ENCODE measurements at places on chromosomes 1 and 21.
A peak's percentile ranks its signal among the peaks of the same experiment; 100 is the strongest.

DNA sequence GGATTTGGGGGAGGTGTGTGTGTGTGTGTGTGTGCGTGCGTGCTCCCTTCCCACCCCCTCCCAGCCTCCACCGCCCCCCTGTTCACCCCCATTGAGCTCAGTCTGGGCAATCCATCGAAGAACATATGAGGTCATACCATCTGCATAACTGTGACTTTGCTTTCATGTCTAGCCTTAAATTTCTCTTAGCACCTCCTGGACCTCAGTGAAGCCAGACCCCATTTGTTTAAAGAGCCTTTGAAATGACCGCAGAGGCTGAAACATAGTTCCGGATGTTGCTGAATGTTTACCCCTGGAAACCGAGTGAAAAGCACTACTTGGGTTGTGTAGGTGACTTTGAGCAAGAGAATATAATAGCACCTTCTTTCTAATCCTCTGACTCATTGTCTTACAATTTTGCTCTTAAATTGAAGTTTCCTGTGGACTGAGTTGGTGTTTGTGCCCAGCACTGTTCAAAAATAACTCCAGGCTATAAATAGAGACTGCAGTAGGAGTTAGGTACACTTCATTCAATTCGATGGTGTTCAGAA, 75.4 kb downstream of the UBE4B start:
- DNase-seq: no peak

DNA sequence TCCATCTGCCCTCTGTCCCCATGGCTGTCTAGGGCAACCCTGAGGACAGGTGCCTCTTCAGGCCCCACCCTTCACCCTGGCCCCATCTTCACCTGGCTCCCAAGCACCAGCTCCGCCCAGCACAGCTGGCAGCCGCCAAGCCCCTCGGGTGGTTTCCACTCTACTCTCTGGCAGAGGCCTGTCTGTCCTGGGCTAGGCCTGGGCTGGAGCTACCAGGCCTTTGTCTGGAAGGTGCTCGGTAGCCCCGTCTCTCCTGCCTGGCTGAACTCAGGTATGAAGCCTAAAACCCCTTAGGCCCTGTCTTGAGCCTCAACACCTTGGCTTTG, 17.4 kb downstream of the SDC3 start:
- DNase-seq: no peak

GRCh38 chr1:28115267-28115666, 26.9 kb upstream of the EYA3 start:
- peak; percentile 12 for DNase-seq

DNA sequence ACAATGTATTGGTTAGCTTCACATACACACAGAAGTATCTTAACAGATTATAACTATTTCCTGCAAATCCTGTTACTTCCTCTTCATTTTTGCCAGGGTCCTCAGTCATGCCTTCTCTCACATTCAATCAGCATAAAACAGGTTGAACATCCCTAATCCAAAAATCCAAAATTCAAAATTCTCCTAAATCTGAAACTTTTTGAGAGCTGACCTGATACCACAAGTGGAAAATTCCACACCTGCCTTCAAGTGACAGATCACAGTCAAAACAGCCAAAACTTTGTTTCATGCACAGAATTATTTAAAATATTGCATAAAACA, 62.9 kb upstream of the FBXO28 start:
- no peak for DNase-seq

- DNase-seq: no peak
Observed at GRCh38 chr1:31370021-31370420, 2.9 kb downstream of the FABP3 start.

DNA sequence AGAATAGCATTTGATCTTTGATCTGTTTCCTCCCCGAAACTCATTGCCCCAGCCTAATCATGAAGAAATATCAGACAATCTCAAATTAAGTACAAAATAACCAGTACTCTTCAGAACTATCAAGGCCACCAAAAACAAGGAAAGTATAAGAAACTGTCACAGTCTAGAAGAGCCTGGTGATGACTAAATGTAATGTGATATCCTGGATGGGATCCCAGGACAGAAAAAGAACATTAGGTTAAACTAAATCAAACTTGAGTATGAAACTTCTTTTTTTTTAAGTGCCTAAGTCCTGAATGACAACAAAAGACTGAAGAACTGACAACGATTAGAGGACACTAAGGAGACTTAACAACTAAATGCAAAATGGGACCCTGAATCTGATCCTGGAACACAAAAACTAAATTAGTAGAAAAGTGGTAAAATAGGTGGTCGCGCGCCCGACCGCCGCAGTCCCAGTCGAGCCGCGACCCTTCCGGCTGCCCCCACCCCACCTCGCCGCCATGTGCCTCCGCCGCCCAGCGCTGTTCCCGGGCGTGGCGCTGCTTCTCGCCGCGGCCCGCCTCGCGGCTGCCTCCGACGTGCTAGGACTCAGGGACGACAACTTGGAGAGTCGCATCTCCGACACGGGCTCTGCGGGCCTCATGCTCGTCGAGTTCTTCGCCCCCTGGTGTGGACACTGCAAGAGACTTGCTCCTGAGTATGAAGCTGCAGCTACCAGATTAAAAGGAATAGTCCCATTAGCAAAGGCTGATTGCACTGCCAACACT, 5.5 kb upstream of the PRKAB2 start:
- DNase-seq: no peak

DNA sequence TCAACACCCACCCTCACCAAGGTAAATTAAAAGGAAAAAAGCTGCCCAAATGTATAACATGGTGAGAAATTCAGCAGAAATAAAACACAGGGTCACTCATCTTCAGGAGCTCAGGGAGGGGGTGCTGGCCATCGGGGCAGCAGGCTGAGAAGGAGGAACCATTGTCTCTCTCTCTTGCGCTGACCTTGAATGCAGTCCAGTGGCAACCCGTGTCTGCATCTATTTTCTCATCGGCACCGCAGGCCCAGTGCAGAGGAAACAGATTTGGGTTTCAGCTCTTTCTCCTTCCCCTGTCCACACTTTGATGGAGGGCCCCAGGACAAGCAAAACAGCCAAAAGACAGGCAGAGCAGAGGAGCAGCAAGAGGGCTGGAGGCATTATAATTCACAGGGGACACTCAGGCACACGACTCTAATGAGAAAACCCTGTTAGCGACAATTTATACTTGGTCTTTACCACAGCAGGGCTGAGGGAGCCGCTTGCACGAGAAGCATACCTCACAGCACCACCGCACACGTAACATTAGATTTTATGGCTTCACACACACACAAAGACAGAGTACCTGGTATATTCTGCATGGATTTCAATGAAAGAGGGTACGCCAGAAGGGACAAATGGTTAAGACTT, 18.6 kb downstream of the MKNK1 start:
- DNase-seq: no peak

DNA sequence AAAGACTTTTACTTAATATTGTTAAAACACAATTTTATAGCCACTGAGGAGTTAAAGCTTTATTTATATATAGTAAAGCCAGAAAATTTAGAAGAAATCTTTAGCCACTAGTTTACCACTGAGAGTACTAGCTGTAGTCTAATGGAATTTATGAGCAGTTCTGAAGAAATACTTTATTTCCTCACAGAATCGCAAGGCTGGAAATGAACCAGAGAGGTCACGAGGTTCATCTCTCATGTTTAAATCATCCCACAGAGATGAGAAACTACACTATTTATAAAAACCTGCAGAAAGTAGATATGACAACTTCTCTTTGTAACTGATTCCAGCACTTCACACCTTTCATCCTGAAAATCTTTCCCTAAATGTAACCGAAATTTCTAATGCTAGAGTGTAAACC, 26.0 kb downstream of the ADGRL4 start:
- DNase-seq: no peak

- no peak for DNase-seq
Observed at GRCh38 chr1:56045477-56045876, 533.9 kb downstream of the PLPP3 start.

DNA sequence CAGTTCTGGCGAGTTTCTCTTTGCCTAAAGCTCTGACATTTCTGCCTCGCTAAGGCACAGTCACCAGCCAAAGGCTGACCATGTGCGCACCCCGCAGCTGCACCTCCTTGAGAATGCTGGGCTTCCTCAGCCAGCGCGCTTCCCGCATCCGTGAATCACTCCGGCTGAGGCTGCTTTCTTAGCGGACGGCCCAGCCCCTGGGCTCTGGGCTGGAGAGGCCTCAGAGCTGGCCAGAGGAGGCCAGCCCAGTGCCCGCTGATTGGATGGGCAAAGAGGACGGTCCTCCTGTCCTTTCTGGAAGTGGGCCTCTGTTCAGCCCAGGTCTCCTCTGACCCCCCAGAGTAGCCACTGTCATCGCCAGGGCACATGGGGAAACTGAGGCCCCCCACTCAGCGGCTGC, 56.1 kb downstream of the PRDM16 start:
- no peak for DNase-seq

DNA sequence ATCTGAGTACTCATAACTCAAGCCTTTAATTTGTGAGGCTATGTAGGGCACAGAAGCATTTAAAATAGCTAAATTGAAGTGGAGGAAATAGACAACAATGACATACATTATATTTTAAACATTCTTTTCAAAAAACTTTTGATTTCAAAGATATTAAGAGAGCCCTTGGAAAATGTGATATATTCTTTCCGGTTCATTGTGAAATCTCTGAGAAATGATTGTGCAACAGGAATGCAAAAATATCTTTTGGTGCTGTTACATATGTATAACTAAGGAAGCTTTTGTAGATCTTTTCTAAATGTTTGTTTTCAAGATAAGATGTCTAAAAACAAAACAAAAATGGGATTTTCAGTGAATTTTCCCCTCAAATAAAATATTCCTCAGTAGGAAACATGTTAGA, 185.2 kb downstream of the LEPR start:
- no peak for DNase-seq

- DNase-seq: no peak
Observed at GRCh38 chr1:164958982-164959768, 397.3 kb downstream of the LMX1A start.

- DNase-seq: no peak
Observed at GRCh38 chr1:169186106-169186505, 79.6 kb downstream of the ATP1B1 start.

DNA sequence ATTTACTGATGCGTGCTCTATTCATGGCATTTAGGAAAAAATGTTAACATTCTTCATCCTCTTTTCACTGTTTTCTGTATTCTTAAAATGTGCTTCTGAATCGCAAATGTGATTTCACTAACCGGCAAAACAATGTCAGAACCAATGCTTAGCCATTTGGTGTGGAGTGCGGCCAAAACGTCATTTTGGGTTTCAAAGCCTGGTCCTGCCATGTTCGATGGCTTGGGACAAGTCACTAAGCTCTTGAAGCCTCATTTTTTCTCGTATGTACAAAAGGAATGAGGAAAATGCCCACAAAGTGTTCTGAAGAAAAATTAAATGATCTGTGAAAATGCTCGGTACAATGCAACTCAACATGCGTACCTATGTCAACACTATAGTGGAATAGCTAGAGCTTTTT, 175.3 kb downstream of the APP start:
- DNase-seq: no peak

GRCh38 chr1:19384772-19385187, 72.7 kb downstream of the SLC66A1 start:
- no peak for DNase-seq

DNA sequence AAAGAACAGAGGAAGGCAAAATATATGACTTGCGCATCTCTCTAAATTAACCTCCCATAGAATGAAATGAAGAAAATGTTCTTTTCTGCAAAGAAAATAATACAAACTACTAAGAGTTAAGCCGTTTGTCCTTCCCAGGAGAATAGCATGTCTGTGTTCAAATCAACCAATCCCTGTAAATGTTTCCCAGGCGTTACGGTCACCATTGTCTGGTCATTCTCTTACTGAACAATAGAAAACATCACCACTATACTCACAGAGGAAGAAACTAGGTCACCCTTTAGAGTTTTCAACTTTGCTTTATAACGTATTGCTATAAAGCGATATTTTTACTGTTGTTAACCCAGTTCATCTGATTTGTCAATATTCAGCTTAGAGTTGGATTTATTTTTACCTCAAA, 34.1 kb downstream of the COL11A1 start:
- DNase-seq: no peak

DNA sequence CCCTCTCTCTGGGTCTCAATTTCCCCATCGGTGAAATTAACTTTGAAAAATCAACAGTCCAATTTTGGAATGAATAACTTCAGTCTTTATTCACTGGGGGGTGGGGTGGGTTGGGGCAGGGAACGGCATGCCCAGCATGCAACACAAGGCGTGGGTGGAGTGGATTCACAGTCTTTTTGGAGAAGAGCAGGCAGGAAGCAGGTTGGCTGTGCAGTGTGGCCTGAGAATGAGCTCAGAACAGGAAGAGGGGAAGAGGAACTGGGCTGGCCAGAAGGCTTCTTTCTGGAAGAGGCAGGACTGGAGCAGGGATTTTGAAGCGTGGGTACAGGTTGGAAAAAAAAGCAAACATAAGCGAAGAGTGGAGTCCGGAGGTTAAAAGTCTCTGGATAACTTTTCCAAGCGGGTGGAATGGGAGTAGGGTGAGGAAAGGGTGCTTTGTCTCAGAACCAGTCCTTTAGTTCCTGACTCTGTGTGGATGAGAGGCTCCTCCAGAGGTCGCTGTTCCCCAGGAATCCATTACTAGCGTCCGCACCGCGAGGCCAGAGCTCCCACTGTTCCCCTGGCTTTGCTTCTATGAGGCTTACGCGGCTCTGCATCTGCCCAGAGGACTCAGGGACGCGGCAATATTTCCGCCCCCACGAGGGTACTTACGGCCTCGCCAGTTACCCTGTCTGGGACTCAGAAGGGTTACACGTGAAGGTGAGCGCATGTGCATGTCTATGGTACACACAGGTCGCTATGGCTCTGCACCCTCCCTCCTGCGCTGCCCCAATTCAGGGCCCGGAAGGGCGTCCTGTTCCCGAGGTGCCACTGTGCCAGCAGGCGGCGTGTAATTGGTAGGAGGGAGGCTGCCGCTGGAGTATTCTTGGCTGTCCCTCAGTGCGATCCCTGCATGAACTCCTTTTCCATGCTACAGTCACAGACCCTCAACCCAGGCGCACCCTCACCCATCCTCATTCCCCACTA, 5.5 kb upstream of the FOXD2 start:
- peak; percentile 45 for DNase-seq

DNA sequence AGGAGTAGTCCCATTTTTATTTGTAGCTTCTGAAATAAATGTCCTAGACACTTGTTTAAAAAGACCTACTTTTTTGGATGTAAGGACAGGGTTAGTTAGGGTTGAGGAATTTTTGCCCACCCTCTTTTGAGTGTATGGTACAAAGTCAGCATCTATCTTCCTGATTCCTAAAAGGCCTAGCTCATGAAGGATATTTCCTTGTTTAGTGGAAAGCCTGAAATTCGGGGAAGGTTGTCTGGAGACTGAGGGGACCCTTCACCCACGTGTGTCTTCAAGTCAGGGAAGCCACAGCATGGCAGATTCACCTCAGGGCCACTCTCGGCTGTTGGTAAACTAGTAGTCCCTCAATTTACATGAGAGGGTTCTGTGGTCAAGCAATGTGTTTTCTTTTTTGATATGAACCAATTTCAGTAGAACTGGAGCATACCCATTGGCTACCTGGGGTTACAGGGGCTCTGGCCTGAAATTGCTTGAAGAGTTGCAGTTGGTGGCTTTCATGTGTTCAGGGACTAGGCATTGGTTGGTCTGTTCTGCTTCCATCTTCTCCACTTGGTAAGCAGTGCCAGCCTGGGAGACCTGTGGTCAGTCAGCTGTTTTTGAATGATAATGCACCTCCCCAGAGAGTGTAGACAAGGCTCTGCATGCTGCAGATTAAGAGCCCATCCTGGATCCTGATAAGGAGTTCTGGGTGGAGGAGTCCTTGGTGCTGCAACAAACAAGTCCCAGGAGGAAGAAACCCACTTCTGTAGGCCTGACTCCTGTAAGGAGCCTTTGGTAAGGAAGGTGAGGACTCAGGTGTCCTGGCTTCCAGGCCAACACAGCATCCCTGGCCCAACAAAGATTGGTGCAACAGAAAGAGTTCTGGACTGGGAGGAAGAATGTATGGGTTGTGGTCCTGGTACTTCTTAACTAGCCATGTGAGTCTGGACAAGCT, 6.3 kb downstream of the BTG2 start:
- DNase-seq: no peak

Data from stimulated activated CD4-positive, alpha-beta T cell treated with anti-CD3 and anti-CD28 coated beads, Interleukin-4, amount 100 ng/mL, for 4 hours (primary cell).